HuH-7 (cell line): ENCODE measurements at places on chromosomes 5 and 9.

DNA sequence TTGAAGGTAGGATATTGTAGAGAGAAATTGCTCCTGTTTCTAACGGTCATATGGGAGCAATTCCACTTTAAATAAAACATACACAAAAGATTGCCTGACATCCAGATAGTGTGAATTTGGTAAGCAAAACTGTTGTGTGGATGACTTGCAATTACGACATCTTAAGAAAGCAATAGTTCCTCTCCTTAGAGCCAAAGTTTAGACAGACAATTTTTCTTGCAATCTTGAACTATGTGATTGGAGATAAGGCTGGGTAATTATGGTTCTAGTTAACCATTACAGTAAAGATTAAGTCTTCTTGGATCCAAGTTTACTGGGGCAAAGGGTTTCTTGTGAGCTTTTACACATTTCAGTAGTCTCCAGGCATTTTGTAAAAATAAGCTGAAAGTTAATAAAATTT, 1080.6 kb upstream of the CDH6 start:
- DNase-seq, result no peak

GRCh38 chr5:10275460-10275859, 25.4 kb downstream of the CCT5 start:
- no peak for DNase-seq

- no peak for DNase-seq
These were observed 1.6 kb downstream of the CARD19 start for GRCh38 chr9:93097511-93098201.

DNA sequence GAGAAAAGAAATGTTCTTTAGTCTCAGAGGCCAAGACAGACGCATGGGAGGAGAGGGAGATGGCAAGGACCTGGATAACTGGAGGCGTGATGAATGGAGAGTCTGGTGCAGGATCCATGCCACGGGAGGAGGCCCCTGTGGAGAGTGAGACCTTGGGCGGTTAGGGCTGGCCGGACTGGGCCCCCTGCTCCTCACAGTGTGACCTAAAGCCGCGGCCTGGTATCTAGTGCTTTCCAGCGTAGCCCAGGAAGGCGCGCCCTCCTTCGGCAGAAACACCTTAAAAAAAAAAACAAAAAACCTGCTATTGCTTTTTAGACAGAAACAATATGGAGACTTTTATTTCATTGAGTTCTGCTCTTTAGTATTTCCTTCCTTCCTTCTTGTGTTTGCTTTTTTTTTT, 33.1 kb downstream of the SCGB3A1 start:
- no peak for DNase-seq

DNA sequence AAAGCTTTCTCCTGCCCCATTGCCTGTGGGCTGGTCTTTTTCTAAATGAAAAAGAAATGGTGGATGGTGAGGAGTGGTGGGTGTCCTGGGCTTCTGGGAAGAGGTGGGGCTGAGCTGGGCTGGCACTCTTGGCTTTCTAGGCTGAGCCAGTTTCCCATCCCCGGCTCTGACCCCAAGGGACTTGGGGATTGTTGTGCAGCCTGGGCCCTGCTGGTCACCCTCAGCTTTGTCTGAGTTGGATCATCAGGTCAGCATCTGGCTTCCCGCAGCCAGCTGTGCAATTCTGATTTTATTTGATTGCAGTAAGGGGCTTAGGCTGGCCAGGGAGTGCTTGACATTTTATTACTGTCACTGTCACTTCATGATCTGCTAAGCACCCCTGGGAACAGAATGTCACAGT, 25.3 kb downstream of the GLRA1 start:
- DNase-seq, result no peak

DNA sequence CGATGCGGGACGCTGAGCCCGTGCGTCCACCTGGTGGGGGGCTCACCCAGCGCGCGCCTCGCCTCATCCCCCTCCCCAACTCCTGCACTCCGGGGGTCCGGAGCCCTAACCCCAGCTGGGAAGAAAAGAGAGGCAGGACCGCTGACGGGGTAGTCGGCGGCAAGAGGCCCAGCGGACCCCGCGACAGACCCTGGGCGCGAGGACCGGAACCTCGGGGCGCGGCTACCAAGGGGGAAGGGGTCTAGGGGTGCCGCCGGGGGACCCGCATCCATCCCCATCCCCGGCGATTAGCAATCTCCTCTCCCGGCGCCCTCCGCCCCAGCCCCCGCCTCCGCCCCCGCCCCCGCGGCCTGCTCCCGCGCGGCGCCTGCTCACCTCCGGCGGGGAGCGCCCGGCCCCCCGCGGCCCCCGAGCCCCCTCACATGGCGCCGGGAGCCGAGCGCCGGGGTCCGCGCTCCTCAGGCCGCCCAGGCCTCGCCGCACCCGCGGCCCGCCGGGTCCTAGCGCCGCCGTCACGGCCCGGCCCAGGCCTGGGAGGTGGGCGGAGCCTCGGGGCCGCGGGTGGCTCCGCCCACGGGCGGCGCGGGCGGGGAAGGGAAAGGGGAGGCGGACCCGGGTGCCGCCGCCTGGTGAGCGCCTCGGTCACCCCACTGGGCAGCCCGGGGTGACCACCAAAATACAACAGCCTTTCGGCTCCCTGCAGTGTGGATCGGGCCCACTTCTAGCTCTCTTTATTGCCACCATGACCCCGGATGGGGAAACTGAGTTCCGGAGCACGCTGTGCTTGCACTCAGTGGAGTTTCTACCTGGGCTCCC, at the start of gene ST6GALNAC6:
TSS of gene ST6GALNAC6 (minus strand) at position 476 of the 816 bp plus-strand sequence. CDS start 1,622 bp downstream, outside the sequence.
- DNase-seq, result peak; percentile 83

DNA sequence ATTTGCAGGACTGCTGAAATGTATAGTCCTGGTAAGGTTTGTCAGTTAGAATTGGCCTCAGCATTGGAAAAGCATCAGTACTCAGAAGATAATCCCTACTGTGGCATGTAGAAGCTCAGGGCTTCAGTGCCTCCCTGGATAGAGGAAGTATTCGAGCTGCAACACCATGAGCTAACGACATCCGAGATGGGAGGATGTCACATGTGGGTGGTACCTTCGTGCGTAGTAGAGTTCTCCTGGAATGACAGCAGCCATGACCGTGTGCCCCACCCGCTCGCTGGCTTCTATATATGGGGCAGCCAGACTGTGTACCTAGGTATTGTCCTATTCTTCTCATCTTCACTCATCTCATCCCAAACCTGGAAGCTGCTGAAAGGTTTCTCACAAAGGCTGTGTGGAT, 345.8 kb upstream of the KLF9 start:
- DNase-seq, result no peak

DNA sequence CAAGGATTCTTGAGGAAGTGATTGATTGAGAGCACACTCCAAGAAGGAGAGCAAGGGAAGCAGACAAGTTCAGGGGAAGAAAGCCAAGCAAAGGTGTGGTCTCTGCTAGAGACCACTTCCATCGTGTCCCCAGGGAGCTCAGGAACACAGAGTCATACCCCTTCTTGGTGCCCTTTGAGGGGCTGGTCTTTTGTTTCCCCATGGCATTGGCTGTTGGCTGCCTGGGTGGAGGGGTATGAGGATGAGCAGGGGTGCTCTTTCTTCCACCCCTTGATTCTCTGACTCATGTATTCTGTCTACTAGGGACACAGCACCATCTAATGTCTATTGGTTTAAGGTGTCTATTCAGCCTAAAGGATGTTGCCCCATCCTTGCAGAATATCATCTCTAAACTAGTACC, 11.5 kb upstream of the SPOCK1 start:
- DNase-seq, result no peak

DNA sequence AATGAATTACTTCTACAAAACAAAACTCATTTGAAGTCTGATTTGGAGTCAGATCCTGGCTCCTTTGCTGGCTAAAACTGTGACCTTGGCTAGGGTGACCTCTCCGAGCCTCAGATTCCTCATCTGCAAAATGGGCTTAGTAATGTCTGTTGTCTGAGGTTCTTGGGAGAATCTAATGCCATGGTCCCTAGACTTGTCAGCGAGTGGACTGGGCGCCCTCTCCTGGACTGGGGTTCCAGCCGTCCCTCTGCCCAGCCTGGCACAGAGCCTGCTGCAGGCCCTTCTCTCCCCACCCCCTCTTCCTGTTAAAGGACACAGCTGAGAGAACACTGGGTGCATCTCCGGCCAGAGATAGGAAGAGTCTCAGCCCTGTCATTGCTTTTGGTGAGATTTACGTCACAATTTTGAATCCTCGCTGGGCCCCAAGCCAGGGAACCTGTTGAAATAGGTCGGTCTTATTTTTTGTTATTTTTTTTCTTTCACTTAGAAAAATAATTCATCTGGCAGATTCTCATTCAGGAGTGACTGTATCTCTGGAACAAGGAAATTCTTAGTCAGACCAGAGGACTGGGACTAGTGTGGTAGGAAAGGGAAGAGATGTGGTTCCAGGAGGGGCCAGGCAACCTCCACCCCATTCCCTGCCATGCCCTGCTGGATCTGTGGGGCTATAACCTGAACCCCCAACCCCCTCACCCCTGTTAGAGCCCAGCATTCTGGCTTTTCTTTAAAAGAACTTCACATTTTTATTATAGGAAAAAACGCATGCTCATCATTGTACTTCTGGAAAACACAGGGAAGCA, 48.2 kb upstream of the RPL26L1 start:
- DNase-seq, result peak; percentile 42

GRCh38 chr9:137461663-137462395, 2.7 kb upstream of the NSMF start:
- no peak for DNase-seq

DNA sequence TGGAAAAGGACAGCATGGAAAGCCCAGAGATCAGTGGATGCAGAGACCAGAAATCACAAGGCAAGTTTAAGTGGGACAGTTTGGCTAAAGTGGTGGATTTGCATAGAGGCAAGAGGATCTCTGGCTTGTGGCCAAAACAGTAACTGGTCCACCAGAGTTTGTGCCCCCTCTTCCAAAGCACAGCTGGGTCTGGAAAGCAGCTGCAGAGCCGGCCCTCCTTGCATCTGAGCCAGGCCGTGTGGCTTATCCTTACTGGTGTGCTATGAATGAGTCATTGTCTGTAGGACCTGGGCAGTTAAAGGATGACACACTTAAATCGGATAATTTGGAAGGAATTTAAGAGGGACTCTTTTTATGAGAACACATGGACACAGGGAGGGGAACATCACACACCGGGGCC, 146.6 kb downstream of the PIP5K1B start:
- DNase-seq, result no peak

- DNase-seq, result no peak
These were observed at the start of gene SLIT3 for GRCh38 chr5:169300468-169301385. SLIT3 (minus strand) TSS chr5:169301139; CDS start chr5:169300709, 430 bp downstream.

DNA sequence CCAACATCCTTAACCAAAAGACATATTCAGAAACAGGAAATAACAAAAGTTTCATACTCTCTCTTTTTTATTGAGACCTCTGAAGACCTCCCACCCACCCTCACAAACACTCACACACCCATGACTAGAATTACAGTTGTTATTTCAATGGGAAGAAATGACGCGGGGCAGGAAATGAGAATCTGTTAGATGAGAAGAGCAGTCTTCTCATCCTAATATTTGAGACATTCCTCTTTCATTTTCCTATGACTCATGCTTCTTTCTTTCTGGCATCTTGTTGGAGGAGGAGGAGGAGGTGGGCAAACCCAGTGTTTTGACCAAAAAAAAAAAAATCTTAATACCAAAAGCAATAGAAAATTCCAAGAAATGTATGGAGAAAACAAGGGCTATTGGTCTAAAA, 179.5 kb upstream of the TARS1 start:
- no peak for DNase-seq

DNA sequence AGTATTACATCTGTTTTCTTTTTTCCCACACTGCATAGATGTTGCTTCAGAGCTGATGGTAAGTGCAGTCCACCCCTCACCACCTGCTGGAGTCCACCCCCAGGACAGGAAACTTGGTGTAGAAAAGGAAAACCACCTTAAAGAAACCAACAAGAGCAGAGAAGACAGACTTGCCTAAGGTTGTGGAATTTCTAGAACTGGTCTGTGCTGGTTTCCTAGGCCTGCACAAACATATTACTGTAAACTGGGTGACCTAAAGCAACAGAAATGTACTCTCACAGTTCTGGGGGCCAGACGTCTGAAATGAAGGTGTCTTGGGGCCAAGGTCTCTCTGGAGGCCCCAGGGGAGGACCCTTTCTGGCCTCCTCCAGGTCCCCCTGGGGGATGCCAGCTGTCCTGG, 293.4 kb upstream of the IRX1 start:
- DNase-seq, result no peak

- DNase-seq, result no peak
These were observed 20.3 kb upstream of the THG1L start for GRCh38 chr5:157710882-157711281.

DNA sequence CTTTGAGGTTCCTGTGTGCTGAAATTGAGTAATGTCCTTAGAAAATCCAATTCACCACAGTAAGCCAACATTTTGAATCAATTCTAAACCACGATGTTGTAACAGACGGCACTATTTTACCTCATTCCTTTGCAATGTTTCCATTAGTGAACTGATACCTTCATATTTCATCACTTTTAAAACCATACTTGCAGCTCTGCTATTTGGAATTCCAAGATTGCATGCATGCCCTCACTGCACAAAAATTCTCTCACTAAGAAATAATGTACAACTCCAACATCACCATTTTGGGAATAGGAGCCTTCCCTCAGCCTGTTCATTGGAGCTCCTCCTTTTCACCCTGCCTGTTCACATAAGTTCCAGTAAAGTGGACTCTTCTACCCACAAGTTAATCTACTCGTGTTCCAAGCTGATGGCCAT, 74.8 kb upstream of the TGFBR1 start:
- no peak for DNase-seq

GRCh38 chr5:137714946-137715345, 20.9 kb downstream of the KLHL3 start:
- DNase-seq, result no peak

GRCh38 chr5:15650266-15650665, 150.3 kb downstream of the FBXL7 start:
- no peak for DNase-seq
